CD4-positive, alpha-beta T cell treated with Interleukin-2 at 100 ng/mL for 4 hours (primary cell): ENCODE measurements at places on chromosomes 12 and 14.

DNA sequence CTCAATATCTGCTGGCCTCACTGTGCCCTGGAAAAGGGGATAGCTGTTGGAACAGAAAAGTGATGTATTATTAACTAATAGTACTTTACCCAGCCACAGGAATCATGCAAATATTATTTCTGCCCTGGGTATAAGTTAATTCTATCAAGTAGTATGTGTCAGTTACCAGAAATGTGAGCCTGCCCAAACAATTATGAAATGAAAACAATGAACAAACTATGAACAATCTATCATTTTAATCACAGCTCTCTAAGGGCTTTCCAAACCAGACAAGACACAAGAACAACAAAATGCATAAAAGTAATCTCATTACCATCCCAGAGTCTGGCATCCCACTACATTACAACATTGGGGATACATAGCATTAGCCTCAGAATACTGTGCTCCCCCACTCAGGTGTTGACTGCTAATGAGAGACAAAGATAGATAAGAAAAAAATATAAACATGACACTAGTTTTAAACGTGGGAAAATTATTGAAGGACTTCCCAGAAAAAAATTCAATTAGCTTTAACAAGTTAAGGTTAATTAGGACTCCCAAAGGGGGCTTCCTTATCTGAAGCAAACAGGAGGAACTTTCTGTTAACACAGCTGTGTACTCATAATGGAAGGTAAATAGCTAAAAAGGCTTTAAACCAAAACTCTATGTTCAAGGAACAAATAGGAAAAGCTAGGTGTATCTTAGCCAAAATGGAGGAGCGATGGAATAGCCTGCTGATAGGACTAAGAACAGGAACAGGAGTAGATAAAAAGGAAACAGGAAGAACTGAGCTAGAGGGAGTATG is 3.3 kb downstream of the DCAF5 start:
- DNase-seq, result no peak

GRCh38 chr12:5447320-5447719 is 15.4 kb downstream of the NTF3 start:
- DNase-seq, result no peak

GRCh38 chr12:3117591-3118015 is 40.4 kb downstream of the TSPAN9 start:
- DNase-seq, result no peak

- DNase-seq, result no peak
These were observed 22.2 kb upstream of the HSPB8 start for GRCh38 chr12:119156401-119157044.

DNA sequence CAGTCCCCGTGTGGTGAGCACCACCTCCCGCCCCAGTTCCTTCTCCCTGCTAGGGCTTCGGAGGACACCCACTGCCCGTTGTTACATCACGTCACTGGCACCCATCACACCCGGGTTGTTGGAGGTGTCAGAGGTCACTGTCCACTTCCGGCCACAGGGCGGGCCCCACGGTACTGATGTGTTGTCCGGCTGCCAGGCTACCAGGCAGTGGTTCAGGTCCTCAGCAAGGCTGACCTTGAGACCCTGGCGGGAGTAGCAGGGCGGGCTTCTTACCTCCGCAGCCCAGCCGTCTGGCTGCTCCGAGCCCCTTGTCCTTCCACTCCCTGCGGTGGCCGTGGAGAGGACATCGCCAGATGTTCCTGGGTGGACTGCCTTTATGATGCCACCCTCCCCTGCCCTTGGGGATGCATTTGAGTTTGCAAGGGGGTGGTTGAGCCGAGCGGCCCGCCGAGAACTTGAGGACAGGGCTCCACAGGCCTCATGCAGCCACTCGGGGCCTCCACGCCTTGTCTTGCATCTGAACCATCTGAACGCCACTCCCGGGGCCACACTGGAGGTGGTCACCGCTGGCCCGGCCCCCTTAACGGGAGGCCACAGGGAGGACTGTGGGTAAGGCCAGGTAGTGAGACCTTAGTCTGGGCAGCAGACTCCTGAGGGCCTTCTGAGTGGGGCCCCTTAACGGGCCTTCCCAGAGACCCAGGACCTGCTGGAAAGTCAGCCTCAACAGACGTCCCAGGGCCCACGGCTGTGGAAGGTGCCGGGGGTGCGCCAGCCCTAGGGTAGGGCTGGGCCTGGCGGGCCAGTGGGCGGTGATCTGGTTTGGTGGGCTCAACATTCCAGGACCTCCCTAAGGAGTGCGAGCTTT is 27.1 kb upstream of the PLD4 start:
- DNase-seq, result no peak

GRCh38 chr12:29970501-29970900 is 186.8 kb upstream of the TMTC1 start:
- no peak for DNase-seq

- no peak for DNase-seq
These were observed 54.0 kb downstream of the TRAF3 start for GRCh38 chr14:102831163-102831804.

GRCh38 chr12:45416126-45416525 is 200.2 kb downstream of the ANO6 start:
- no peak for DNase-seq

GRCh38 chr12:104473374-104473983 is 16.7 kb downstream of the CHST11 start:
- DNase-seq, result peak; percentile 26

DNA sequence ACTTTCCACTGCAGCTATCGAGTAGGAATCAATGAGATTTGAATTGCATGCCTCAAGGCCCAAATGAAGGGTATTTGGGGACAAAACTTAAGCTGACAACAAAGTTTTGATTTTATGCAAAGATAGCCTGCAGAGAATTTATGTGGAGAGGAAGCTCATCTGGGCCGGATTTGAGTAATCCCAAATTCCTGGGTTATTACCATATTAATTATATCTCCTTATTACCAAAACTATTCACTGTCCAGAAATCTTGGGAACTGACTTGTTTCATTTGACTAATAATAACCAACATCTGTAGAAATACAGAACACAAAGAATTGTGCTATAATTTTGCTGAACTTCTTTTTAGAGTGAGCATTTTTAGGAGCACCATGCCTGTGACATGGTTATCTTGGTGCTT is 70.4 kb downstream of the KITLG start:
- no peak for DNase-seq

GRCh38 chr14:73188501-73188911 is 48.8 kb upstream of the PAPLN start:
- DNase-seq, result no peak

GRCh38 chr14:53019406-53019805 is 68.6 kb upstream of the FERMT2 start:
- no peak for DNase-seq

DNA sequence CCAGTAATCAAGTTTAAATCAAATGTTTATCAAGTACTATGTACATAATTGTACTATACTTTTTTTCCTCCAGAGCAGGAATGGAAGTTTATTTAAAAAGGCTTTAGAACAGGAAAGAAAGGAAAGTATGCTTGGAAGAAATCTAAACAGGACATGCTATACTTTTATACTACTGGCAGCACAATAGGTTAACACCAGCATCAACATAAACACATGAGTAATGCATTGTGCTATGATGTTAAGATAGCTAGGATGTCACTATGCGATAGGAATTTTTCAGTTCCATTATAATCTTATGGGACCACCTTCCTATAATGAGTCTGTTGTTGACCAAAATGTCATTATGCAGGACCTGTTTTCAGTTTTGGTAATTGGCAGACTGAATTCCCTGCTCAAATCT is 41.5 kb upstream of the ANKS1B start:
- no peak for DNase-seq

- no peak for DNase-seq
These were observed 282.5 kb upstream of the TMPO start for GRCh38 chr12:98232753-98233390.

DNA sequence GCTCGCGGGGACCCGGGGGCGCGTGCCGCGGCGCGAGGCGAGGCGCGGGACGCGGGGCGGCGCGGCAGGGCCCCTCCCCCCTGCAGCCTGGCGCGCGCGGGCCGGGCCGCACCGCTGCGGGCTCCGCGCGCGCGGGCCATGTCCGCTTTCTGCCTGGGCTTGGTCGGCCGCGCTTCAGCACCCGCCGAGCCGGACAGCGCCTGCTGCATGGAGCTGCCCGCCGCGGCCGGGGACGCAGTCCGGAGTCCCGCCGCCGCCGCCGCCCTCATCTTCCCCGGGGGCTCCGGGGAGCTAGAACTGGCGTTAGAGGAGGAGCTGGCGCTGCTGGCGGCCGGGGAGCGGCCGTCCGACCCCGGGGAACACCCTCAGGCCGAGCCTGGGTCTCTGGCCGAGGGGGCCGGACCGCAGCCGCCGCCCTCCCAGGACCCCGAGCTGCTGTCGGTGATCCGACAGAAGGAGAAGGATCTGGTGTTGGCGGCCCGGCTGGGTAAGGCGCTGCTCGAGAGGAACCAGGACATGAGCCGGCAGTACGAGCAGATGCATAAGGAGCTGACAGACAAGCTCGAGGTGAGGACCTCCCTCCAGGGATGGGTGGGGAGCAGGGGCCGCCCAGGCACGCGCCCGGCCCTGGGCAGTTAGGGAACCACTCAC is 820 bp downstream of the BICDL1 start:
- peak; percentile 64 for DNase-seq

- DNase-seq, result no peak
These were observed 55.9 kb upstream of the GPR68 start for GRCh38 chr14:91300283-91300895.

DNA sequence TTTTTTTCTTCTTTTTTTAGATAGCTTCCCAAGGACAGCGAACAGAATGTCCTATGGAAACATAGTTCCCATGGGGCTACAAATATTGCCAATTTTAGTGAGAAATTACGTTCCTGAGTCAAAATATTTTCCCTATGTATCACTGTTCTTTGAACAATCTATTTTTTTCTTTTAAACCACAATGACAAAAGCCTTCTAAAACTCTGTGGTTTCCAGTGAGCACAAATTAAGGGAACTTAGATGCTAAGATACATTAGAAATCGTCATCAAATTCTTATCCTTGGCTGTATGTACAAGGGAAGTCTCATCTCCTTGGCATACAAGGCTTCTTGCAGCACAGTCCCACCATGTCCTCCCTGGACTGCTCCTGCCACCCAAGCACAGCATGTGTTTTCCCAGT is 17.9 kb downstream of the CPM start:
- DNase-seq, result no peak

GRCh38 chr12:1872448-1872847 is 46.0 kb downstream of the CACNA2D4 start:
- DNase-seq, result no peak

DNA sequence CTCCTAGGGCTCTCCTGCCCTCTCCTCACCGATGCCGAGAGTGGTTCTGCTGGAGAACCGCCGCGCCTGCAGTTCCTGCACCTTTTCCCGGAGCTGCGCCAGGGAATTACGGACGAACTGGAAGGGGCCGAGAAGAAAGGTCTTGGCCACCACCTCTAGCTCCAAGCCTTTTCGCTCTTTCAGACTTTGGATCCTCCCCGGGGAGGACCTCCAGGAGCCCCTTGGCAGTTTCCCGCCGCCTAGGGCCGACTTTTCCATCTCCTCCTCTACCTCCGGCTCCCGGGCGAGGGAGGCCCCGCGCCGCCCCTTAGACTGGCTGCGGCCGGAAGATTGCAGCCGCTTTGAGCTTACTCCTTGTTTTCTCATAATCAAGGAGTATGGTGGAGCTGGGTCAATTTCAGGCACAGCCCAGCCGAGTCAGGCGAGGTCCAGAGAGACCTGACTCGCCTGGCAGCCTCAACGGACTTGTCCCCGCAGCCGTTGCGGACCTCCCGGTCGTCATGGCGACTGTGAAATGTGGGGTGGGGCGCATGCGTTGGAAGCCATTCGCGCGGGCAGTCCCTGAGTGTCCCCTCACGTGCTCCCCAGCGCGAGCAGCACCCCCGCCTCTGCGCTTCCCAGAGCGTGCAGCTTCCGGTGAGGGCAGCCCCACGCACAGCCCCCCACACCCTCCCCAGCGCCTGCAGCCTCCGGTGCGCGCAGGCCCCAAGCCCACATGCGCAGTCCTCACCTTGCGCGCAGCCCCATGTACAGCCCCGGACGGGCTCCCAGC is at the start of gene DPY19L2:
DPY19L2 (minus strand) TSS at position 466 of the 772 bp plus-strand sequence; CDS start at position 366, 100 bp downstream.
- peak; percentile 45 for DNase-seq

- DNase-seq, result no peak
These were observed 135.6 kb downstream of the BCL11B start for GRCh38 chr14:99136401-99136800.

DNA sequence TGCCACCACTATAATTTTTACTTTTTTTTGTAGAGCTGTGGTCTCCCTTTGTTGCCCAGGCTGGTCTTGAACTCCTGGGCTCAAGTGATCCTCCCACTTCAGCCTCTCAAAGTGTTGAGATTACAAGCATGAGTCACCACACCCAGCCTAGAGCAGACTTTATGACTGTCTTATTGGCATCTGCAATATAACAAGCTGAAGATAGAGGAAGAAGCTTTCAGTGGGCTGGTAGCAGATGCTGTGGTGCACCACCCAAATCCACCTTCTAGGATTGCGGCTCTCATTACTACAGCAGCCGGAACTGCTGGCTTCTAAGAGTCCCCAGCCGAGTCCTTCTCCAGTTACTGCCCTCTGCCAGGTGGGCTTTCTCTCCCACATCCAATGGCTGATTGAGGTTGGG is 7.6 kb upstream of the STK38L start:
- peak; percentile 19 for DNase-seq

GRCh38 chr14:76413962-76414600 is 38.1 kb downstream of the ESRRB start:
- DNase-seq, result no peak

GRCh38 chr12:92055877-92056276 is 89.8 kb downstream of the BTG1 start:
- DNase-seq, result peak; percentile 89

DNA sequence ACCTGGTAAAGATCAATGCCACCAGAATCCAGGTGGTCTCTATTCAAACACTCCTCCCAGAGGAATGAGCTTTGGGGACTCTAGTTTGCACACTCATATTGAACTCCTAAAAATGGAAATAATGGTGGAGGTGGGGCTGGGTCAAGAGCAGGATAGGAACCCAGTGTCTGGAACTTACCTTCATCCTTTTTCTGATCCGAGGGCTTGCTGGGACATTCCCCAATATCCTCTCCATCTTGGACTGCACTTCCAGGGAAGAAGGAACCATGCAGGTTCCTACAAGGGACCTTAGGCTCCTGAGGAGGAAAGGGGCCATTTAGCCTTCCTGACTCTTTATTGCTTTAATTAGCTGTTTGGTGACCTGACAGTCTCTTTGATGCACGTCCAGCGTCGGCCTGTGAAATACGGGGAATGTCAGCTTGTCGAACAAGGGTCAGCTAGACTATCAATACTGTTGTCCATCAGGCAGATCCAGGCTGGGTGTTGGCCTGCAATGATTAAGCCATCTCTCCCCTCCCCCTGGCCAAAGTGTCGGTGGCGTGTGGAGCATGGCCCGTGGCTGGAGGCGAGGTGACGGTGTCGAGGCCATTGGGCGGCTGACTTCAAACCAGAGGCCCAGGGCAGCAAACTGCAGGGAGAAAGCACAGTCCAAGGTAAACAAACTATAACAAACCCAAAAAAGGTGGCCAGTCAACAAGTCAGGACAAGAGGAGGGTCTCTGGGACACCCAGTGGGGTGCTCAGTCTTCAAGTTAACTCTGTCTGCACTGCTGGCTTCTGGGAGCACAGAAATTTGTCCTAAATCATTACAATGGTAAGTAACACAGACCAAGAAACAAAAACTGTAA is 405.2 kb upstream of the TBX3 start:
- no peak for DNase-seq

GRCh38 chr12:79925492-79925891 is 9.4 kb downstream of the PPP1R12A start:
- DNase-seq, result no peak
